ENCODE measurements at places on chromosomes 5 and 9.

GRCh38 chr9:105911104-105911911 lies 217.0 kb downstream of the TMEM38B start:
- DNase-seq: no peak

- no peak for DNase-seq
These were observed 19.3 kb downstream of the NFIB start for GRCh38 chr9:14294659-14295058.

- DNase-seq: no peak
These were observed 40.7 kb upstream of the CTXN3 start for GRCh38 chr5:127608077-127608660.

DNA sequence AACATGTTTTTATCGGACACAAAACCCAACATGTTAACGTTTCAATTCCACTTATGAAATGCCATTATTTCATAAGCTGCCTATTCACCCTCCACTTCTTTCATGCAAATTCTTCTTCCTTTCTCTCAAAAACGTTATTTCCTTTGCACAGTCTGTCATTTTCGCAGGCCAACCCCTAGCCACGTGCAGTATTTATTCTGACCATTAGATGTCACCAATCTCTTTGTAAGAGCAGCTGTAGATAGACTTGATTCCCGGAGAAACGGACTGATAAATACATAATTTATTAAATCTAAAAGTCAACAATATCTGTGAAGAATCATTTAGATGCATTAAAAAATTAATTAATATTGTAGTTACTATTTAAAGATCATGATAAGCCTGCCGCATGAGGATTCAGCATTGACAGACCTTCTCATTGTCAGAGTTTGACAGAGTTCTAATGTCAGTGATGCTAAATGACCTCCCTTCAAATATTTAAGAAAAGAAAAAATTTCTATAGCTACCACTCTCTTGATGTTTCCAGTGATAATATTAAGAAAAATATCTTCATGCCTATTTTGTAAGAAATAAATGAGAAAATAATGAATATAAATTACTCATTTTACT lies 933.6 kb downstream of the CDH12 start:
- no peak for DNase-seq

DNA sequence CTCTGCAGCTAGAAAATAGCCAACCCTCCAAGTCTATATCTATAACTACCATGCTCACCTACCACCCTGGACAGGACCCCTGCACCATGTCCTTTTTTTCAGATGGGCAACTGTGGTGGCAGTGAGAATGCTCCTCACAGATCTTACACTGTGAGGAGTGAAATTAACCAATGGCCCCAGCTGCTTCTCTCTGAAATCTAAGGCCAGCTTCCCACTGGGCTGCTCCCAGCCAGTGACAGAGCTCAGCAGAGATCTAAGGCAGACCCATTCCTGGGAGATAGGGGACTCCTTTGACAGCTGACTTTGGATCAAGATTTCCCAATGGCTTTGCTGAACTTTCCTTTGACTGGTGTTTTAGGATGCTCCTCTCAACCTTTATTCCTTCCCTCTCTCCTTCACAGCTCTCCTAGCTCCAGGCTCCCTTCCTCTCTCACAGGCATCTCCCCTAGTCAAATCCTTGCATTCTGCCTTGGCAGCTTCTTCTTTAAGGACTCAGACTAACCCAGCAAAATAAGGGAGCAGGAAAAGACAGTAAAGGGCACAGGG lies 1.6 kb upstream of the ARAP3 start:
- no peak for DNase-seq

GRCh38 chr9:121325387-121325786 lies 44.7 kb downstream of the STOM start:
- DNase-seq: no peak

- DNase-seq: no peak
These were observed 39.2 kb upstream of the MAN2A1 start for GRCh38 chr5:109650493-109650892.

GRCh38 chr9:133163504-133164172 lies at the start of gene GBGT1:
TSS of gene GBGT1 (minus strand) at chr9:133163914. CDS start at chr9:133162412, 1,502 bp downstream.
- no peak for DNase-seq

DNA sequence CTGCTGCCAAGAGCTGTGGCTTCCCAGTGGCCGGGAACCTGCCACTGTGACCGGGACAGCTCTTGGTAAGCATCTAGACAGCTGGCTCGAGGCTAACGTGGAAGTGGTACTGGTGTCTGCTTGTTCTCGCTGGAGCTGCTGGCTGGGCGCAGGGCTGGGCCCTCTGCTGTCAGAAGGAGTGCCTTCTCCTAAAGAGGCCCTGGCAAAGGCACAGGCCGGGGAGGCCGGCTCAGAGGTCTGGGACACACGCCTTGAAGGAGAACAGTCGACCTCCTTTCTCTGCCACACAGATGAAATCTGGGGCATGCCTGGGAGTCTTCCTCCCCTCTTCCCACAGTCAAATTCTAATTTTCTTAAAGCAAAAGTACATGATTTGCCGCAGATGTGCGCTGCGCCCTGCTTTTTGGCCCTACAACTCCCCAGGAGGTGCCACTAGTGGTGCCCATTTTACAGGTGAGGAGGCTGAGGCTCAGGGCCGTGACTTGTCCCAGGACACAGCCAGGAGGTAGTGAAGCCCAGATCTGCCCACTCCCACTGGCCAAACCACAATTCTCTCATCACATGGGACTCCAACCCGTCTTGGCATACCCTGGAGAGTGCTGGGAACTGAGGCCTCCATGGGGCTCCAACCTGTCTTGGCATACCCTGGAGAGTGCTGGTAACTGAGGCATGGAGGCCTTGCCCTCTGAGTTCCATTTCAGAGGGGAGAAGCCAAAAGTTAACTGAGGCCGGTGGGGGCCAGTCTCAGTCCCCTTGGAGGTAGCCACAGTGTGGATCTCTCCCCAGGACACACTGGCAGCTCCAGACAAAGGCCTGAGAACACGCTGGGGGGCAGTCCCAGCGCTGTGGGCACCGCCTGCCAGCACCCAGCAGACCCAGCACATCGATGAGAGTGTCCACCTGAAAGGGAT lies 12.0 kb upstream of the RXRA start:
- no peak for DNase-seq

- DNase-seq: no peak
These were observed 176.9 kb downstream of the EBF1 start for GRCh38 chr5:158922816-158923215.

- no peak for DNase-seq
These were observed 11.9 kb downstream of the TRIO start for GRCh38 chr5:14155075-14155474.

DNA sequence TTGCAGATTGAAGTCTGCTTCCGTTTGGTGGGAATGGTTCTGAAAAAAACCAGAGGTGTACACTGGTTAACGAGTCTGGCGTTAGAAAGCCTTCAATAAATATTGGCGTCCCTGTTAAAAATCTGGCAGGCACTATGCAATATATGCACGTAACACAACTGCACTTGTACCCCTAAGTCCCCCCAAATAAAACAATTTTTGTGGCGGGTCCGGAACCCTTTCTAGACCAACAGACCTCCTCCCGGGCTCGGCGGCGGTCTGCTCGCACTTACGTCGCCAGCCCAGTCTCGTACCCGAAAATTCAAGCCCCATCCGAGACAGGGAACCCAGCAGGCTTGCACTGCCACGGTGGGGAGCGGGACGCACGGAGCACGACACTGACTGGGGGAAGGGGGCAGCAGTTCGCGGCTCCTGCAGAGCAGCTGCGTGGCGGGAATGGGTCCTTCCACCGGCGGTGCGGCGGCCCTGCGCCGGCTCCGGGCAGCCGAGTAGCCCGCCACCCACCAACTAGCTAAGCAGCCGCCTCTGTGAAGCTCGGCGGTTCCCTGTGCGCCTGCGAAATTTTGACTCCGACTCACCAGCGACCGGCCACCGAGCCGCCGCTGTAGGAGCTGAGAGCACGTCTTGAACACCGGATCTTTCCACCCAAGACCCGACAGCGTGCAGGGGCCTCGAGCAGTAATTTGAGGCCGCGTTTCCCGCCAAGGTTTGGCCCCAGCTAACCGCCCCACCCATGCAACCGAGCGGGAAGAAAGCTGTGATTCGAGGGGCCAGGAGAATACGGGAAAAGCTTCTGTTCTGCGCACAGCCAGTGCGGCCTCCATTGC lies 3.9 kb downstream of the MCIDAS start:
- no peak for DNase-seq

DNA sequence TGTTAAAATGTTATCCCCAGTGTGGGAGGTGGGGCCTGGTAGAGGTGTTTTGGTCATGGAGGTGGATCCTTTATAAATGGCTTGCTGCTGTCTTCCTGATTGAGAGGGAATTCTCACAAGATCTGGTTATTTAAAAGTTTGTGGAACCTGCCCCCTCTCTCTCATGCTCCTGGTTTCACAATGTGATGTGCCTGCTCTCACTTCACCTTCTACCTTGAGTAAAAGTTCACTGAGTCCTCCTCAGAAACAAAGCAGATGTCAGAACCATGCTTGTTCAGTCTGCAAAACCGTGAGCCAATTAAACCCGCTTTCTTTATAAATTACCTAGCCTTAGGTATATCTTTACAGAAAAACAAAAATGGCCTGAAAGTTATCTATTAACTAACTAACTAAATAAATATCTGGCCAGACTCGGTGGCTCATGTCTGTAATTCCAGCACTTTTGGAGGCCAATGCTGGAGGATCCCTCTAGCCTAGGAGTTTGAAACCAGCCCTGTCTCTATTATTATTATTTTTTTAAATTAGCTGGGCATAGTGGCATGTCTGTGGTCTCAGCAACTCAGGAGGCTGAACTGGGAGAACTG lies 1067.4 kb downstream of the CDH9 start:
- DNase-seq: no peak

Measured in activated T-cell treated with anti-CD3 and anti-CD28 coated beads for 1 hour (primary cell).